ENCODE measurements at places on chromosomes 4 and X.

DNA sequence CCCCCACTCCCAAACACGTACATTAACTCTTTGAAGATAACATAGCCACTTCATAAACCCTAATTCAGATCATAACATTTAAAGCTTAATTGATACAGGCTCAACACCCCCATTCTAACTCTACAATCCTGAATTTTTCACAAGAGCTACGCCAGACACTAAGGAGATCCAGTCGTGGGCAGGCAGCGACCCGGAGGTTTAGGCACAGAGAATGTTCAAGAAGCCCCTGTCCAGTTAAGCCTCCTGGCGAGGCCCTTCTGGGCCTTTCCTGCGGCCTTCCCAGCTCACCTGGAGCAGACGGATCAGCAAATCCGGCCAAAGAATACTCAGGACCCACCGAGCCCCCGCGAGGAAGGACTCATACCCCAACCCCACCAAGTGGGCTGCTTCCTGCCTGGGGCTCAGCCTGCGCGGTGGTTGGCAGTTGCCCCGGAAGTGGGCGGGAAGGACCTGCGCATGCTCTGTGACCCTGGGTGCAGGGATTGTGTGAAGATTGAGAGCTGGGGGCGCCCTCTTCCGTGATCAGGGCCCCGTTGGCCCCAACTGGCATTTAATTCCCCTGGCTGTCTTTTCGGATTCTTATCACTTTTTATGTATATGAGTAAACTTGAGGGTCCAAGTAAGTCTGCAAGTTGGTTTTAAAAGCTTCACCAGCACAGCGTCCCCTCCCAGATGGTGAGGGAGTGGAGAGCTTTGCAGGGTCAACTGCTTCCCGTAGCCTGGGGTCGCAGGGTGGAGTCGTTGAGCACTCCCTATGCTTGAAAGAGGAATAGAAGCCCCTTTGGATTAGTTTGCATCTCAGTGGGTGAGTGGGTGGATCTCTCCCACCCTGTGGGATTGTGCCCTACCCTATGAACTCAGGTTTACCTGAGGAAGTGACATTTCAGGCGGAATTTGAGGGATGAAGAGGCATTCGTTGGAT is at the start of gene TRIM61:
Gene TRIM61, minus strand, starts transcription at position 415 of the 922 bp plus-strand sequence. CDS start 7,655 bp downstream, outside the sequence.
- DNase-seq: no peak

- no peak for DNase-seq
Measured at GRCh38 chr4:958696-959337, 14.6 kb downstream of the DGKQ start.

- DNase-seq: no peak
Measured at GRCh38 chr4:111434586-111434985, 710.7 kb upstream of the FAM241A start.

- no peak for DNase-seq
Measured at GRCh38 chrX:130173190-130173895, 1.6 kb downstream of the RAB33A start.

- no peak for DNase-seq
Measured at GRCh38 chrX:107135049-107135964, 16.7 kb upstream of the RBM41 start.

DNA sequence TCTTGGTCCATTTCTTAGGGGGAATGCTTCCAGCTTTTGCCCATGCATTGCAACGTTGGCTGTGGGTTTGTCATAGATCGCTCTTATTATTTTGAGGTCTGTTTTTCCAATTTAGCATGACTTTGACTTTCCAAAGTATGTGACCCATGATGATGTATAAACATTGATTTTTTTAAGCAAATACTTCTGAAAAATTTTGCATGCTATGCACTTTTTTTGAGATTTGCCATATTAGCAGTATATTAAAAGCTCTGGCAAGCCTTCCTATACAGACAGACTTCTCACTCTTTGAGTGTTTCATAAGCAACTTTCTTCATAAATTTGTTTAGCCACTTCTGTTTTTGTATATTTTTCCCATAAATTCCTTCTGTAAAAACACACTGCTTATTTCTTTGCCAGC is 746.4 kb upstream of the LCORL start:
- DNase-seq: no peak

DNA sequence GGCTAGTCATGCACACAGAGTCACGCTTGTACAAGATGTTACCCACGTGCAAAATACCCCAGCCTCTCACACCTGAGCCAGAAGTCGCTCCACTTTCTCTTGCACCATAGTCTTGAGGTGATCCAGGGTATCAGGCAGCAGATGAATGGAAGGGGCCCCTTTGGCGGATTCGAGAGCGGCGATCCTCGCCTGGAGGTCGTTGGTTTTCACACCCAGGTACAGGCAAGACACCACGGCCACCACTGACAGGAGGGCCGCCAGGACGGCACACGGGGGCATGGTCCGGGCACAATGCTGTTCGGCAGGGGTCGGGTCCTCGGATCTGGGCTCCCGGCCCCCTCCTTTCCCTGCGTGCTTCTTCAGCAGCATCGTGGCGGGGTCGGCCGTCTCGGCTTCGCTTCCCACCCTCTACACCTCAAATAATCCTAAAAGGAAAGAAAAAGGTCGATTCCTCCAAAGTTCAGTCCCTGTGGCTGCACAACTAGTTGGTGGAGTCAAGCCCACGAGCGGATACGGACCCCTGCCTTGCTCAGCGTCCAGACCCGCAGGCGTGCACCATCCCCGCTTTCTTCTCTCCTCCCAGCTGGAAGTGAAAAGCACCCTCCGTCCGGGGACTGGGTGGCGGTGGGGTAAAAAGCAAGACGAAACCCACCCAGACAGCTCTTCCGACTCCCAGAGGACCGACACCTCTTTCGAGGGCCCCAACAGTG is 652 bp downstream of the COL25A1 start:
- no peak for DNase-seq

- no peak for DNase-seq
Measured at GRCh38 chrX:136209016-136209738, 42.0 kb downstream of the MAP7D3 start.

- no peak for DNase-seq
Measured at GRCh38 chrX:110448459-110448858, 89.8 kb downstream of the RTL9 start.

GRCh38 chrX:9293903-9294302 is 171.0 kb upstream of the TBL1X start:
- DNase-seq: no peak

GRCh38 chr4:150855981-150856510 is 159.0 kb downstream of the LRBA start:
- no peak for DNase-seq

DNA sequence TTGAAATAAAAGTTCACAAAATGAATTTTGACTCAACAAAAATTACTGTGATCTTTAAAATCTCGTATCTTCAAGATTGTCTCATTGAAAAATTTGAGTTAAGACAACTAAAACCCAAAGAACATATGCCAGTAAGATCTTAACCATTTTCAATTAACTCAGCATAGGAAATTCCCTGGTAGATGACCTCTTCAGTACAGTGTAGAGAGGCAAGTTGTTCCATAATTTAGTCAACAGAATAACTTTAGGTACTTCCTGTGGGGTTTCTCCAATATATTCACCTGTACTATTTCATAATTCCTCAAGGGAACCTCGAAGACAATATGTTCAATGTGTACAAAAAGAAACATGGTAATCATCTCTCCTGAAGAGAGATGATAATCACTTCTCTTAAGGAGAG is 145.3 kb downstream of the COL25A1 start:
- DNase-seq: no peak

Data from T1000 (cell line).